CD4-positive, alpha-beta T cell treated with Interleukin-1 beta for 1 hour (primary cell): ENCODE measurements at places on chromosomes 12 and 14.

- DNase-seq, result no peak
Observed at GRCh38 chr12:43898474-43898873, 62.6 kb downstream of the TMEM117 start.

GRCh38 chr14:37167151-37168047 is 5.0 kb downstream of the SLC25A21 start:
- no peak for DNase-seq

GRCh38 chr14:22007784-22008412 is 334.3 kb upstream of the OR4E1 start:
- no peak for DNase-seq

DNA sequence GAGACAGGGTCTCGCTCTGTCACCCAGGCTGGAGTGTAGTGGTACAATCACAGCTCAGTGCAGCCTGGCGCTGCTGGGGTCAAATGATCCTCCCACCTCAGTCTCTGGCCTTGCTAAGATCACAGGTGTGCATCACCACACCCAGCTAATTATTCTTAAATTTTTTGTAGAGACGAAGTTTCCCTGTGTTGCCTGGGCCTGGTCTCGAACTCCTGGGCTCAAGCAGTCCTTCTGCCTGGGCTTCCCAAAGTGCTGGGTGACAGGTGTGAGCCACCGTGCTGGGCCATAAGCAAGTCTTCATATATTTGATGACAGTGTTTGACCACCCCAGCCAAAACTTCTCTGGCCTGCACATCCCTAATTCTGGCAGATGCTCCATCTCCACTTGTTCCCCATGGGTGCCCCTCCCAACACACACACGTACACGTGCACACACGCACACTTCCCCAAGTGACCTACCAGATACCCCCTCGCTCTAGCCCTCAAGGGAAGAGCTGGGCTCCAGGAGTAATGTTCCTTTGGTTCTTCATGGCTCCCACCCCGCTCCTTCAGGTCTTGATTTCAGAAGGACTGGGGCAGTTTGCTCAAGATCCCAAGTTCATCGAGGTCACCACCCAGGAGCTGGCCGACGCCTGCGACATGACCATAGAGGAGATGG is 104.3 kb upstream of the FKBP4 start:
- DNase-seq, result no peak

- DNase-seq, result peak; percentile 59
Observed at GRCh38 chr14:102795060-102795925, 18.0 kb downstream of the TRAF3 start.

- DNase-seq, result no peak
Observed at GRCh38 chr12:21925296-21925913, 15.8 kb downstream of the ABCC9 start.

GRCh38 chr12:76530516-76530915 is 29.1 kb downstream of the OSBPL8 start:
- no peak for DNase-seq

- DNase-seq, result no peak
Observed at GRCh38 chr12:45130881-45131281, 80.0 kb upstream of the DBX2 start.

GRCh38 chr14:35551081-35551480 is 17.1 kb downstream of the INSM2 start:
- DNase-seq, result no peak

GRCh38 chr12:94284859-94285258 is 136.5 kb downstream of the PLXNC1 start:
- no peak for DNase-seq

GRCh38 chr12:132610051-132610759 is at the start of gene LRCOL1:
Gene LRCOL1 (minus strand): TSS chr12:132610582. CDS start chr12:132606251, 4,331 bp downstream.
- no peak for DNase-seq

DNA sequence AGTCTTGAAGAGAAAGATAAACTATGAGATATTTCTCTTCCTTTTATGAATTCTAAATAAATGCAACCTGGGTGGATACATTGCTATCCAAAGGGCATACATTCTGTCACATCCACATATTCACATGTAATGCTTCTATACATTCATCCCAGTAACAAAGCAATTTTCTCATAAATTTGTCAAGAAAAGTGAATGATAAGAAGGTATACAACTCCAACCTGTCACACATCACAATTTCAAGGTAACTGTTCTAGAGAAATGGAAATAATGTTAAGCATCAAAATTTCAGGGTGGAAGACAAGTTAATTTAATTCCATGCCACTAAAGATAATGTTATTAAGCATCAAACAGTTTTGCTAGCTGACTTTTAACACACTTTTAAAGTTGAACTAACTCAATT is 212.9 kb downstream of the SYT10 start:
- DNase-seq, result no peak

DNA sequence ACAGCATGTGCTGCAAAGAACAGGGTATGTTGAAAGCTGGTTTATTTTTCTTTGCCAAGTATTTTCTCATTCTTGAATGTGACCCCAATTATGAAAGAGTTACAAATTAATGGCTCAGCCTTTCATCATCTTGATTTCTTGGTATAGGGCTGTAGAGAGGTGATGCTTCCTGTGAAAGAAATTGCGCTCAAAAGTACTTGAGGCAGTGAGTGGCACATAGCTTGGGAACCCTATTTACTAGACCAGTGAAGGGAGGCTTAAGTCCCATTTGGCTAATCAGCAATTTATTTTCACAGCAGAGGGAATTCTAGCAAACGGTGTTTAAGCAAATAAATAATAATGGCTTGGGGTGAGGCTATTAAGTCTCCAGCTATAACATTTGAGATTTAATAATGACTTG is 153.9 kb upstream of the MIS18BP1 start:
- DNase-seq, result no peak

DNA sequence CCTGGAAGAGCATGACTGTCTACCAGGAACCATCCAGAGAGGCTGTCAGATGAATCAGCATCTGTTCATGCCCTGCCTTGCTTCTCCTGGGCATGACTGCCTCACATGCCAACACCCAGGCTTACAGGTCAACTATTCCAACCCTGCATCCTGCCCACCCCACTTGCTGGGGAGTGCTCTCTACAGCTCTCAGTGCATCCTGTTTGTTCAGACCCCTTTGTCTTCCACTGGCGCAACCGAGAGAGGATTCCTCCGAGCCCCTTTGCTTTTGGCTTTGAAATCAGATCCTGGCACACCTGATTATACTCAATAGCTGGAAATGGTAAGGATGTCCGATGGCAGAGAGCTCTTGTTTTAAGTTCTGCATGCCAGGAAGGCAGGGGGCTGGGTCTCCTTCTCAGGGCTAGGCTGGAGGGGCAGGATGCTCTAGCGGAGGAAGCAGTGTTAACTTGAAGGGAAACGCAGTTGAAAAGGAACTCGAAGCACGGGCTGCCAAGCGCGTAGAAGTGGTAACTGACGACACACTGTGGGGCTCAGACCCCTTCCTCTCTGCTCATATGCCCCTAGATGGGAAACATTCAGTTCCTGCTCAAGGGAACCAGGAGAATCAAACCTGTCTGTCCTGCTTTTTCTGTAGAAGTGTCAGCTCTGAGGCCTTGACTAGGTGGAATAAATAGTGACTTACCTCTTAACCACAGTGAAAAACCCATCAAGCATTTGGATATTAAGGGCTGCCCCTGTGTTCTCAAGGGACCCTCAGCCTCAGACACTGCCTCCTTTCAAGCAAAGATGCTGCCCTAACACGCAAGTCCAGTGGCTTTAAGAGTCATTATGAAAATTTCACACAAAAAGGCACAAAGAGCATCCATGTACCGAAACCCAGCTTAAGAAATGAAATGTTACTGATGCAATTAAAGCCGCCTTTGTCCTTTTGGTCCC is 297.5 kb downstream of the ZFP36L1 start:
- no peak for DNase-seq

GRCh38 chr14:71466251-71466650 is 466.0 kb upstream of the RGS6 start:
- no peak for DNase-seq

DNA sequence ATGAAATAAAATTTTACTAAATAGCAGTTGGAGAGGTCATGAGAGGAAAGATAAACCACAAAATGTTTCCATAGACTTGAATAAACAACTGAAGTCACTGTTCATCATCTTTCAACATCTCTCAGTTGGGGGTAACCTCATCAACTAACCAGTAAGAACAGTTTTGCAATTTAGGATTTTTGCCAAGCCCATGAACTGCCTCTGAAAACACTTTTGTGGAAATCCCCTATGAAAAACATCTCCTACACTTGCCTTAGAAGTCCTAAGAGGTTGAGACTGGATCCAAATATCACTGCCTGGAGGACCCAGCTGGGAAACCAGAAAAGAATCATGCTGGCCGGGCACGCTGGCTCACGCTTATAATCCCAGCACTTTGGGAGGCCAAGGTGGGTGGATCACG is 273.1 kb downstream of the C12orf50 start:
- DNase-seq, result no peak

GRCh38 chr12:13487326-13487725 is 290.8 kb downstream of the EMP1 start:
- no peak for DNase-seq

GRCh38 chr14:70885343-70886022 is 21.8 kb upstream of the PCNX1 start:
- no peak for DNase-seq

- no peak for DNase-seq
Observed at GRCh38 chr12:113330505-113330904, 4.4 kb downstream of the SLC8B1 start.

DNA sequence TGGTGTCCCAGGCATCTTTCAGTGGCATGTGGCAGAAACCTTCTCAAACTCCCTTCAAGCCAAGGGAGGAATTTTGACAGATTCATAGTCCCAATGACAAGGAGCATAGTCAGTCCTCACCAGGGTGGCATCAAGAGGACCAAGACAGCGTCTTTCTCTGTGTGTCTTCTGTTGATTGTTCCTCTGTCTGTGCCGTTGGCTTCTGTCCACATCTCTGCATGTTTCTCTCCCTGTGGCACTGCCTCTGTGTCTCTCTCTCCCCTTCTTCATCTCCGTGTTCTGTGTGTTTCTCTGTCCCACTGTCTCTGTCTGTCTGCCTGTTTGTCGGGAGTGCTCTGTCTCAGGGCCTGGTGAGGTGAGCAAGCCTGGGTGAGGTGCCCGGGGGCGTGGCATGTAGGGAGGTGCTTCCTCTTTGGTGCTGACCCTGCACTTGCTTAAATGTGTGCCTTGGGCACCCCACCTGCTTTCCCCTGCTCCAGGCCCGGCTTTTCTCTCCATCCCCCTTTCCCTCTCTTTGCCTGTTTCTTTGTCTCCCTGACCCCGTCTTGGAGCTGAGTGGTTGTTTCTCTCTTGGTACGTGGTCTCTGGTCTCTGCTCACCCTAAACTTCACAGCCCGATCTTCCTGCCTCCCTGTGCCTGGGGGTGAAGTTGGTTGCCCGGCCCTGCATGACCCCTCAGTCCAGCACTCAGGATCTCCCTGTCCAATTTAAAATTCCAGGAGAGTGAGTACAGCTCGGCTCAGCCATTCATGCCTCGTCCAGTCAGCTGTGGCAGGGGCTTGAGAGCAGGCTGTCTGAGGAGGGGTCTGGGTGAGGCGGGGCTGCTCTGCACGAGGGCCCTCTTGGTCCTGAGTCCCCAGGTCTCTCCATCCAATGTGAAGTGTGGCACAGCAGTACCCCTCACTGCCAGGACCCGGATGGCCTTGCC is 28.5 kb downstream of the JDP2 start:
- DNase-seq, result no peak

GRCh38 chr12:40117818-40118217 is 11.9 kb upstream of the SLC2A13 start:
- DNase-seq, result no peak

DNA sequence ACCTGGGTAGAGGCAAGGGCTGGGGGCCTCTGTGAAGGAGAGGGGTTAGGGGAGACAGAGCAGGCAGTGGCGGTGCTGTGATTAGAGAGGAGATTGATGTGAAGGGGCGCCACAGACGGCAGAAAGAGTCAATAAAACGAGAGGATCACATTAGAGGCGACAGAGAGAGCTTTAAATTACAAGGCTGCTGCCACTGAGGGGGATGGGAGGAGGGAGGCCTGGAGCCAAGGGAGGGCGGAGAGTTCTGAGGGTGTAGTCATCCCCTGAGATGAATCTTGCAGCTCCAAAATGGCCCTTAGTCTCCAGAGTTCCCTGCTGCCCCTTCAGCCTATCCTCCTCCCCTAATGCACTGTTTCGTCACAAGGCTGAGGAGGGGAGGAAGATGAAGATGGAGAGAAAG is 12.8 kb downstream of the ZFHX2 start:
- DNase-seq, result no peak

GRCh38 chr14:77299771-77300170 is 20.9 kb downstream of the POMT2 start:
- no peak for DNase-seq

- DNase-seq, result peak; percentile 49
Observed at GRCh38 chr12:124588751-124589267, 21.4 kb upstream of the NCOR2 start.

GRCh38 chr14:101492716-101493115 is 68.6 kb upstream of the DIO3 start:
- DNase-seq, result no peak

GRCh38 chr12:126869644-126870043 is 1397.3 kb upstream of the TMEM132C start:
- no peak for DNase-seq

GRCh38 chr14:61258985-61259384 is 22.2 kb downstream of the TMEM30B start:
- DNase-seq, result no peak

DNA sequence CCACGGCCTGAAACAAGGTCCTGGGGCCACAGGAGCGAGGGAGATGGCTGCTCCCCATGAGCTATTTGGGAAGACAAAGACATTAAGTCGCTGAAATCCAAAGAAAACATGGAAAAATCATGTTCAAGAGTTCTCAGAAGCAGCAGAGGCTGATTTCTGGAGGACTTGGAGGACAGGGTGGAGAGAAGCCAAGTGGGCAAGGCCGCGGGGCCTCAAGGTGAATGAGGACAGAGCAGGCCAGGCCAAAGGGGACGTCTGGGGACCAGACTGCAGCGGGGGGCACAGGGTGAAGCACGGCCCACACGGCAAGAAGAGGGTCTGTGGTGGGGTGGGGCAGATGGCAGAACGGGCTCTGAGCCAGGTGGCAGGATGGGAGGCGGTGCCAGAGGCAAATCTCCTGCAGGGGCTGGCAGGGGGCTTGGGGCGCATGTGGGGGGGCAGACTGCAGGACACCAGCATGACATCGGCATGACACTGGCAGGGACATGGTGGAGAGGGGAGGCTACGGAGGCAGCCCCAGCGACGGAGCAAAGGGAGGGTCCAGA is 48.9 kb downstream of the RNF34 start:
- DNase-seq, result no peak

GRCh38 chr12:94266796-94267536 is 118.6 kb downstream of the PLXNC1 start:
- no peak for DNase-seq

GRCh38 chr12:39116861-39117260 is 211.5 kb upstream of the CPNE8 start:
- DNase-seq, result no peak

- peak; percentile 6 for DNase-seq
Observed at GRCh38 chr14:58637040-58637390, 747 bp upstream of the DACT1 start.
